ENCODE measurements at places on chromosomes 12 and 14. TPM values are rescaled to one million over a fixed set of nuclear protein-coding genes. Genes with fewer than 3 reads are reported as not detected.

Gene MAP1LC3B2
- not detected for total RNA-seq

Gene IRAK4
- 17.5 TPM for total RNA-seq

GRCh38 chr12:43669373-43669772, 89.2 kb downstream of the PUS7L start:
- no peak for DNase-seq

Gene CACNA1C
- 4.4 TPM for total RNA-seq

DNA sequence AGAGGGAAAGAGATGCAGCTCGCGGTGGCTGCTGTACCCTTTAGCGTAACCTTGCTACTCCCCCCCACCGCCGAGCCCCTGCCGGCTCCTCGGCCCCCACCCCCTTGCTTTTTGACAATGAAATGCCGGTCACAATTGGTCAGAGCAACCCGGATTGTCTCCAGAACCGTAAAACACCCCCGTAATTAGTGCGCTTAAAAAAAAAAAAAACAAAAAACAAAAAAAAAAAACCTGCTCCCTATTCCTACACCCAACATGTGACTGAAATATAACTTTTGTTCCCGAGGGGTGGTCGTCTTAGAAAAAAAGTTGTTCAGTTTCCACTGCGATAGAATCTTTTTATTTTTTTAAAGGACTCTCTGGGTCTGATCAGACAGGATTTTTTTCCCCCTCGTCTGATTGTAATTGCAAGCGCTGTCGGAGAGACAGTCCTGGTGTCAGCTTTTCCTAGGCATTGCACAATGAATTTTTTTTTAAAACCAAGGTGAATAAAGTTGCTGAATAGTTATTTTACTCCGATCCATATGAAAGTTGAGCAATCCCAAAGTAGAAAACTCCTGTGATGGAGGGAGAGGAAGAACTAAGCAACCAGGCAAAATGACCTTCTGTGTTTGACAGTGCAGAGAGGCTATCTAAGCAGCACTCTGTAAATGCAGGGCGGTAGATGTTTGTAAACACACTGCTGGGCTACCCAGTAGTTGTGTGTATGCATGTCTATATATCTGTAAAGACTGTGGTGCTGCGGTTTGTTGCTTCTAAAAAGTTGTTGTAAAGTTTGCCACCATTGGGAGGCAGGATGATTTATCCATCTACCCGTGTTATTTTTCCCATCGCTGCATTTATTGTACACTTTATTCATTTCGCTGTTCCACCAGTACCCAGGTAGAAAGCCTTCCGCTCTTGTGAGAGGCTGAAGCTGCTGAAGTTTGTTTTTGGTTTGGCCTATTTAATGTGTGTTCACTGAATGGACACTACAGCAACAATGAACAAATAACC, 1.1 kb downstream of the ETV6 start:
- peak; percentile 52 for DNase-seq

Gene SDR9C7
- total RNA-seq, result not detected
